ENCODE measurements at places on chromosomes 1 and 21.
A peak's percentile ranks its signal among the peaks of the same experiment; 100 is the strongest.

GRCh38 chr1:112711041-112711440, 4.1 kb downstream of the PPM1J start:
- DNase-seq, result no peak

GRCh38 chr1:228263636-228264035, 55.8 kb downstream of the OBSCN start:
- DNase-seq, result no peak

DNA sequence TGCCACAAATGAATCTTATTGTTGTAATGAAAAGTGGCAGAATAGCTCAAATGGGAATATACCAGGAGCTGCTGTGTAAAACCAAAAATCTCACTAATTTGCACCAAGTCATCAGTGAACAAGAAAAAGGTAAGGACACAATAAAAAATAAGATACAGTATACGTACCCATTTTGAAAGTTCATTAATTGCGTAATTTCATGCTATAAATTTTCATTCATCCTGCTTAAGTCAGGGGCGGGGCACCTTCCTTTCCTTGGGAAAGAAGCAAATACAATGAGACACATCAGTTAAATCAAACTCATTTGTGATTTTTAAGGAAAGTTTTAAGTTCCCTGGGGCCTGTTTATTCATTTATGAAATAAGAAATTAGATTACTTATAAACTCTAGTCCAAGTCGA, 65.4 kb downstream of the HSPA13 start:
- DNase-seq, result no peak

- DNase-seq, result peak; percentile 43
Measured at GRCh38 chr1:161952607-161953172, 71.0 kb downstream of the OLFML2B start.

DNA sequence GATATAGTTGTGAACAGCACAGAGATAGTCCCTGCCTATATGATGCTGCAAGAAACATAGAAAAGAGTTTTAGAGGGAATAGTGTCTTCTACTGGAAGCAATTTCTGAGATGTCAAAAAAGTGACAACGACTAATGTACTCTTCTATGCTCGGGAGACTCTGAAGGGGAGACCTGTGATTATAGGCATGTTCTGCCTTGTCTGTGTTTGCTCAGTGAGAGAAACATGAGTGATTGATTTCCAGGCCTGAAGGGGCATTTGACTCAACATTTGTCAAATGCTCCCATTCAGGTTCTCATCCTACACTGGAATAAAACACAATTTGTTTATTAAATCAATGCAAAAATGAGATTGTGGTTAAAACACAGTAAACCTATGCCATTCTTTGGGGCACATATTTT, 131.8 kb downstream of the CTH start:
- no peak for DNase-seq

- DNase-seq, result no peak
Measured at GRCh38 chr1:151314137-151314875, 12.9 kb downstream of the PI4KB start.

Data from inflammatory macrophage (primary cell).